ENCODE measurements at places on chromosomes 3 and 15.

- DNase-seq = no peak
These were observed 72.8 kb downstream of the CD200R1L start for GRCh38 chr3:112773864-112774263.

GRCh38 chr3:151085889-151086483 lies 522 bp downstream of the MED12L start:
- DNase-seq = peak; percentile 21

DNA sequence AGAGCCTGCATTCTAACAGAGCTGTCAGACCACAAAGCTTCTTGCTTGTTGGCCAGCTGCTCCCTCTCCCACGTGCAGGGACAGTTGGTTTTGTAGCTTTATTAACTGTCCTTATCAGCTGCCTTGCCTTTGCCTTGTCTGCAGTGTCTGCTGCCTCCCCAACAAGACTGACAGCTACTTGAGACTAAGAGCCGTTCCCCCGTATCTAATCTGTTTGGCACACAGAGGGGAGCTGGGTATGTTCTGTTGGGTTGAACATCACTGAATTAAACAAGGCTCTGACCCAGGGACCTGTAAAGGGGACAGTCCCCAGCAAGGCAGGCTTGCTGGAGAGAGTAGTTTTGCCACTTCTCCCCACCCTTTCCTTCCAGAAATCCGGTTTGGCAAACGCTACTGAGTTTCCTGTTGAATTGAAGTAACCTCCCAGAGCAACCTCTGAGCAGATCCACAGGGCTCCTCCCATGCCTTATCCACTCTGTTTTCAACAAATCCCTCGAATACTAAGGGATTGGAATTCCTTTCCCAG lies 116.1 kb downstream of the ANP32A start:
- no peak for DNase-seq

DNA sequence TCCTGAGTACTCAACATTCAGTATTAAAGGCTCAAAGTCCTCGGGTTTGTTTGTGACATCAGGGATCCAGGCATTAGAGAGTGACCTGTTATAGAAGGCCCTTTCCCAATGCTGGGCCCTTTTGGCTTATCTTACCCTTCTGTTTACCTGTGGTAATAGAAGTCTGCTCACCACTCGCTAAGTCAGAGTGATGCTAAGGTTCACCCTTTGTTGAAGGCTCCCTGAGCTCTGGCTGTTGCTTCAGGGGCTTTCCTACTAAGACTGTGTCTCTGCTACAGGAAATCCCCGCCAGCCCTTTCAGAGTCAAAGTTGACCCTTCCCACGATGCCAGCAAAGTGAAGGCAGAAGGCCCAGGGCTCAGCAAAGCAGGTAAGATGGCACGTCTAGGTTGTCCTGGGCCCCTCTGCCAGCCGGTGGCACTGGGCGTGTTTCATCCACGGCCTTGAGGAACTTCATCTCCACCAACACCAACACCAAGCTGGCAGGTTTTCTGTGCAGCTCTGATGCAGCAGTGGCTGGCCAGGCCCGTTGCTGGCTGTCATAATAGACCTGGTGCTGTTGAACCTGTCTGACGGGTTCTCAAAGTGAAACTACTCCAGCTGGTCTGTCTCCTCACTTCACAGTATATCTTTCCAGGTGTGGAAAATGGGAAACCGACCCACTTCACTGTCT lies 99.1 kb downstream of the DNASE1L3 start:
- DNase-seq = no peak

DNA sequence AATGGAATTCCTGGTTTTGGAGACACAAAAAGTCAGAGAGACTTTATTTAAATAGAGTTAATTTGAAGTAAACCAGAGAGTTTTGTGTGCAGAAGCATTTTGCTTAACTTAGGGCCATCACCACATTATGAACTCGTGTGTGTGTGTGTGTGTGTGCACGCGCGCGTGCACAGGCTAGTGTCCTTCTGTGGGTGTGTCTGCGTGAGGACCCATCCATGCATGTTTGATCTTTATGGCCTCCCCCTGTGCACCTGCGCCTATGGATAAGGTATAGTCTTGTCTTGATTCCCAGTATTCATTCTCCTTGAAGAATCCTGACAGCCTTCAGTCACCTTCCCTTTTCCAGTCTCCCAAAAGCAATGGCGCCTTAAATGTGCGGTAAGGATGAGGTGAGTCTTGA lies 26.0 kb downstream of the MUC20 start:
- DNase-seq = no peak

- no peak for DNase-seq
These were observed 21.9 kb downstream of the CEP19 start for GRCh38 chr3:196689941-196690660.

DNA sequence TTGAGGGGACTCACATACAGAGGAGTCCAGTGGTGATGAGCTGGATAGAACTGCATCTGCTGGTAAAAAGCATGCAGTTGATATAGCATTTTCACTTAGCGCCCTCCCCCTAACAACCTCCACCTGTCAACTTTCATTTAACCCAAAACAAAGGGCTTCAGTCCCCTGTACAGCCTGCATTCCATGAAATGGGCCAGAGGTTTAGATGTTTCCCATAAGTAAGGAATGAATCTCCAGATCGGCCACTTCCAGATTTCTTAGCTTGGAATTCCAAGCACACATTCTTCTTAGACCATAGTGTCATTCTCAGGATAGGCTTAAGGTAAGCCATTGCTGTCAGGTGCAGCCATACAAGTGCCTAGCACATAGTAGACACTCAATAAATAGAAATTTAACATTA lies 32.9 kb upstream of the BFSP2 start:
- no peak for DNase-seq

DNA sequence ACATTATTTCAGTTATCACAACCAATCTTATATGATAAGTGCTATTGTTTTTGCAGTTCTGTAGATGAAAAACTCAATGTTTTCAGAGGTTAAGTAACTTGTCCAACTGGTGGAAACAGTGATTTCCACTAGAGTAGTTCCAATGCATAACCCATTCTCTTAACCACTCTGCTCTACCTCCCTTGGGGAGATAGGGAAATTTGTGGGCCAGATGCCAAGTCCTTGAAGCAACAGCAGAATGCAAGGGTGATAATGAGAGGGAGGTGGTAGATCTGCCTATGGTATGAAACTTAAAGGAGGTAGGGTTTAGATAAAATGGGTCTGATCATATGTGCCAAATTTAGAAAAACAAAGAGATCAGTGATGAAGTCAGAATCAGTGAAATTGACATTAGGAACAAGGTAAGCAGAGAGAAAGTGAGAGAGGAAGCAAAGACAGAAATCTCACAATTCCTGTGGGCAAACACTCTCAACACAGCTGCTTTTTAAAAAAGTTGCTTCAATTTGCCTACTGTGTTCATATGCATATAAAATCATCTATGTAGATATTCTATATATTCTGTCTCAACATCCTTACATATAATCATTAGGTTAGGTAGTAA lies 50.5 kb upstream of the UBP1 start:
- DNase-seq = no peak

- no peak for DNase-seq
These were observed 173.1 kb downstream of the IL5RA start for GRCh38 chr3:2937055-2937454.

GRCh38 chr3:122800031-122800430 lies 5.2 kb downstream of the SLC49A4 start:
- no peak for DNase-seq

DNA sequence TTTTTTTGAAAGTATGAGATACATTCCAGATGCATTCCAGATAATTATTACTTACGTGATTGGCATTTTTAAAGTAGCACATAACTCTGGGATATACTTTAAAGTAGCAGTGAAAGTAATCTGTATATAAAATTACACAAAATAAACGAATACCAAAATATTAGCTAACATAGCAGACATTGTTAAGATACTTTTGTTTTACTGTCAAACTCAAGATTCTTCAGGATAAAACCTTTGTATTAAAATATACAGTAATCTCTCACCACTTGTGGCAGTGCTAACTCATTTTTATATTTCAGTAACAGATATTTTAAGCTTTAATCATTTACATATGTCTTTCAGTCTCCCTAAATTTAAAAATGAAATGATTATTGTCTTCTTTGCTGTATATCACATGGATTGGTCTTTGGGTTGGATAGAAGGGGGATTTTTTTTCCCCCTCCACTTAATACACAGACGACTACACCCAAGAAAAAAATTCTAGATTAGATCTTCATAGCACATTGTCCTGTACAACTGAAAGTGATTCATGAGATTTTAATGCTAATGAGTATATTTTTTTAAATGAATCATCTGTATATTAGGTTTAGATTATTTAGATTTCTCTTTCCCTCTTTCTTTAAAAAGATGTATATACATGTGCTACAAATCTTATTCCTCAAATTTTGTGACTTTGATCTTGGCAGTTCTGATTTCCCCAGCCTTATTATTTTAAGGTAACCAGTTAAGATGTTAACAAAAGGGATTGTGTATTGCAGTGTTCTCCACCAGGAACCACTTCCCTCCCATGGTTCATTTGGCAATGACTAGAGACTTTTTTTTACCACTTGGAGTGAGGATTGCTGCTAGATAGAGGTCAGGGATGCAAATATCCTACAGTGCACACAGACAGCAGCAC lies 24.5 kb upstream of the EBLN2 start:
- DNase-seq = no peak

- no peak for DNase-seq
These were observed 24.1 kb upstream of the SENP5 start for GRCh38 chr3:196843435-196844110.

GRCh38 chr3:147423537-147423797 lies 14.3 kb downstream of the ZIC1 start:
- no peak for DNase-seq

- peak; percentile 22 for DNase-seq
These were observed at the start of gene GRM2 for GRCh38 chr3:51706788-51707731. Gene GRM2 (plus strand): TSS chr3:51707068. CDS start chr3:51708984, 1,916 bp downstream.

DNA sequence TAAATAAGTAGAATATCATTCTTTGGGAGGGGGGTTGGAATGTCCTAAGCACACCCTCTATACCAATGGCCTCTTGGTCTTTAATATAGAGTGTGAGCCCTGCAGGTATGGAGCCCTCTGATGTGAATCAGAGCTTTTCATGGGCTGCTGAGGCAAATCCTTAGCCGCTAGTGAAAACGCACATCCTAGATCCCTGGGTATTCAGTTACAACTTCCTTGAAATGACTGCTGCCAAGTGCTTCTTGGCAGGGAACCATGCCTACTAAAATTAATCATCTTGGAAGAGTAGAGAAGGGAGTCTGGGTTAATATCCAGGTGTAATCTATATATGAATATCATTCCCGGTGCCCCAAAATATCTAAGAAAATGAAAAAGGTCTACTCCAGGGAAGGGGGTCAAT lies 109.1 kb downstream of the POLQ start:
- no peak for DNase-seq

GRCh38 chr15:97841558-97841957 lies 118.9 kb upstream of the ARRDC4 start:
- DNase-seq = no peak

DNA sequence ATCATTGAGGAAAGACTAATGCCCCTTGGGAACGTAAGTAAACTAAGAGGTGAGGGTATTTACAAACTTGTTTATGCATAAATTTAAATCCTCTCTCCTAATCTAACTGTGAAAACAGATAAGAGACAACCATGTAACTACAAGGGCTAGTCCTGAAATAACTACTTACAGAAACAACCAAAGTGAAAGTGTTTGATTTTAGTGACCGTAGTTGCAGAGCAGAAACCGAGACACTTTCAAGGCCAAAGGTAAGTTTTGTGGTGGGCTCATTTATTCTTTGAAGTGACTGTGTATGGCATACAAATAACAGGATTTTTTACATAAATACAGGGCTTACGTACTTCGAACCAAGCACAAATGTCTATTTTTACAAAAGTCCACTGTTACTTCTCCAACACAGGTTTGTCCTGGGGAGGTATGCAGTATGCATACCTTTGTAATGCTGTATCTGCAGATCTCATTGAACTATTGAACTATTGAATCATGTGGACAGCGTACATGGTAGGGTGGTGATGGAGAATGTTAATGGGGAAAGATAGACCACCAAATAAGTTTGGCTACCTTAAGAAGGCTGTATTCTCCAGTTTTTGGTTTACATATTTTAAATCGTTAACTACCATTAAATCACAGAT lies 99.6 kb upstream of the RBMS3 start:
- no peak for DNase-seq

DNA sequence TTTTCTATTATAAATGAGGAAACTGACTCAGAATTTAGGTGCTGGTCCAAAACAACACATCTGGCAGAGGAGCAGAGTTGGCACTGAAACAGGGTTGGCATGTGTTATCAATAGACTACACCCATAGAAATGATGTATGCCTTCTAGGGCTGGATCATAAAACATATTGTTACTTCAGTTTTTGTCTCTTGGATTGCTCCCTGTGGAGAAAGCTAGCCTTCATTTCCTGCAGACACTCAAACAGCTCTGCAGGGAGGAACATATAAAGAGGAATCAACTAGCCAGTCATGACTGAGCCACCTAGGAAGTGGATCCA lies 507 bp upstream of the MRPL3 start:
- DNase-seq = no peak

DNA sequence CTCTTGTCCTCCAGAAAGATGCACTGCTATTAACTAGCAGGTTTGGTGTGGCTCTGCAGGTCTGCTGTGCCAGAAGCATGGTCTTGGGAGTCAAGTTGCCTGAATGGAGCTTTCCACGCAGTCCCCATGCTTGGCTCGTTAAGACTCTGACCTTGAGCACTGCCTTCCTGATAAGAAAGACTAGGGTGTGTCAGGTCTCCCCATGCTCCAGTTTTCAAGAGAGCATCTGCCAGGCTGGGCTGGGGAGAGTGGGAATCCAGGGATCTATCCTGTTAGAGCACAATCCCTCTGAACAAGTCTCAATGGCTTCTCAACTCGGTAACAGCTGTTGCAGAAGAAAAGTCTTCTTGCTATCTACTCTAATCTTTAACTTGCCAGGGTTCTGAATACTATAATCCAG lies 98.2 kb downstream of the TJP1 start:
- DNase-seq = no peak

GRCh38 chr3:195208183-195208582 lies 62.8 kb downstream of the XXYLT1 start:
- no peak for DNase-seq

DNA sequence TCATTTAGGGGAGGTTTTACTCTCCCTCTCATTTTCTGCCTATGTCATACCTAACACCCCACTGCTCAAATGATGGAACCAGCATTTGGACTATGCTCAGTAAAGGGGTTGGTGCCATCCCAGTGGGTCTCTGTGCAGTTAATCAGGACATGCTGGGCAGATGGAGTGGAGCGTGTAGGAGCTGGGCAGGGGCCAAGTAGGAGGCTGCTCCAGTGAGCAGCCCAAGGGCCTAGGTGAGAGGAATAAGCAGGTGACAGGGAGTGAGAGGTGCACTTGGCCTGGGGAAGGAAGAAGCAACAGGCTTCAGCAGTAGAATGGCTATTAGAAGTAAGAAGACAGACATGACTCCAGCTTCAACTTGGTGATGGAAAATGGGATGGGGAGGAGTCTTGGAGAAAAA lies 72.2 kb downstream of the EPHB1 start:
- peak; percentile 24 for DNase-seq
